ENCODE measurements at places on chromosomes 11 and 22.

DNA sequence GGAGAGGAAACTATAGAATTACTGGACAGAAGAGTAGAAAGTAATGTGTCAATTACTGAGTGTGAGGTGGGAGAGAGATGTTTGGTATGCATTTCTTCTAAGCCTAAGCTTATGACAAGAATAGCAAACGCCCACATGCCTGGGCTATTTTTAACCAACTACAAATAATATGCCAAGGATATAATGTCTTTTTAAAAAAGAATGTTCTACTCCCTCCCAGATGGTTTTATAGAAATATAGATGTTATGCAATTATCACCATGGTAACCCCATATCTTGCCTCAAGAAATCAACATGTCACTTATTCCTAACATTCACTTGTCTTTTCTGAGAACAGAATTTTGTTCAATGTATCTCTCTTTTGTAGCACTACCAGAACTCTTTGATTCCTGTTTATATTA is 996.7 kb upstream of the CHORDC1 start:
- DNase-seq, result no peak

GRCh38 chr11:26551186-26551801 is 20.8 kb downstream of the MUC15 start:
- no peak for DNase-seq

DNA sequence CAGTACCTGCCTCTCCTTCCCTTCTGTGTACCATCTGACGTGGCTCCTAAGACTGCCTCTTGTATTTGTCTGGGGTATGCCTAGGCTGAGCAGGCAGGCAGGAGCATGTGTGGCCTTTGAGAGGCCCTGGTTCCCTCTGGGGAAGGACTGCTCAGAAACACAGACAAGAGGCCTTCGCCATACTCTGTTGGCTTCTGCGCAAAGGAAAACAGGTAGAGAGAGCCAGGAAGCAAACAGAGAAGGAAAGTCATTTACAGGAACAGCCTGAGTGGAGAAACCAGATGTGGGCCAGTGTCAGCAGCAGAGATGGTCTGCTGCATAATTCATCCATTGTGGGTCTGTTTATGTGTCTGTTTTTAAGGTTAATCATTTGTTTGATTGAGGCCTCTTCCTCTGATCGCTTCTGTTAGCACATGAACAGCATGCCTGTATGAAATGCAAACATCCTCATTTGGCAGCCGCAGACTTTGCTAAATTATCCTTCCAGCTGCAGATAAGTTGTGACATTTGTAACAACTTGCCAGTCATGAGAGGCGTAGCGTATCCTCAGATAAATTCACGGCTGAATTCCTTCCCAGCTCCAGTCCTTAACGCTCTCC is 119.4 kb downstream of the GALNT18 start:
- DNase-seq, result no peak

GRCh38 chr11:60263402-60263801 is 17.1 kb upstream of the MS4A4A start:
- DNase-seq, result no peak

GRCh38 chr22:47023871-47024270 is 261.4 kb downstream of the TBC1D22A start:
- no peak for DNase-seq

DNA sequence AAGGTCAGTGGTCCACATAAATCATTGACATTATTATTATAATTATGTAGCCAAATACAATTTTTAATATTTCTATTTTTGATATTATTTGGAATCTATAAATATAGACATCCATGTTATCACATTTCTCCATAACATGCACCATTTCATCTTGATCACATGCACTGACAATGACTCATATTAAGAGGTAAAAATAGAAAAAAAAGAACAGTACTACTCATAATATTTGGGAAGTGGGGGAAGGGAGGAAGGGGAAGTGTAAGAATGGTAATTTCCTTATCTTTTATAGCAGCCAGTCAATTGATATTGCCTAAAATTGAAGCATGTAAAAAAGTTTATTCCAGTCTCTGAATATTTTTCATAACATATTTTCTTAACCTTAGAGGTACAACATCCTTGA is 72.3 kb downstream of the ADM start:
- DNase-seq, result no peak

GRCh38 chr11:30159546-30159945 is 71.3 kb upstream of the FSHB start:
- no peak for DNase-seq

DNA sequence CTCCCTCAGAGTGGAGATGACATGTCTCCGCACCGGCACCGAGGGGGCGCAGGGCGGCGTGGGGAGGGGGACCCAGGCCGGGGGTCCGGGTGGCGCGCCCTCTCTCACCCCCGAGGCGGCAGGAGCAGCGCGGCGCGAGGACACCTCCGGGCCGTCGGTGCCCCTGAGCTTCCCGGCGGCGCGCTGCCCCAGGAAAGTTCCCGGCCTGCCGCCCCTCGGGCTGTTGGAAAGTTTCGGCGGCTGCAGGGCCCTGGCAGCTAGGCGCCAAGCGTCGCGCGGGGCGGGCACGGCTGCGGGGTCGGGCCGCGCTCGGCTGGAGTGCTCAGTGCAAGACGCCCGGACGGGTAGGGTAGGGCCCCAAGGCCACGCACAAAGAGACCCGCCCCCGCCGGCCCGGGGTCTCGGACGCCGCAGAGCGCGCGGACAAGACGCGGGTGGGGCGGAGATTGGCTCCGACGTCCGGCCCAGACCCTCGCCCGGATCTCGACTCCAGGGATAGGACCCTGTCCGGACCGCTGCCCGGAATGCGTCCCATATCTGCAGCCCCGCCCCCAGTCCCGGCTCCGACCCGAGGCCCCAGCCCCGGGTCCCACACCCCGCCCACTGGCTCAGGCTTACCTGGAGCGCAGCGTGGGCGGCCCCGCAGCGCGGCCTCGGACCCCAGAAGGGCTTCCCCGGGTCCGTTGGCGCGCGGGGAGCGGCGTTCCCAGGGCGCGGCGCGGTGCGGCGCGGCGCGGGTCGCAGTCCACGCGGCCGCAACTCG is 471 bp downstream of the ARVCF start:
- DNase-seq, result peak; percentile 19

- no peak for DNase-seq
Observed at GRCh38 chr11:34124885-34125668, 19.6 kb downstream of the NAT10 start.

- DNase-seq, result no peak
Observed at GRCh38 chr22:25169278-25170031, 30.2 kb upstream of the CRYBB3 start.

DNA sequence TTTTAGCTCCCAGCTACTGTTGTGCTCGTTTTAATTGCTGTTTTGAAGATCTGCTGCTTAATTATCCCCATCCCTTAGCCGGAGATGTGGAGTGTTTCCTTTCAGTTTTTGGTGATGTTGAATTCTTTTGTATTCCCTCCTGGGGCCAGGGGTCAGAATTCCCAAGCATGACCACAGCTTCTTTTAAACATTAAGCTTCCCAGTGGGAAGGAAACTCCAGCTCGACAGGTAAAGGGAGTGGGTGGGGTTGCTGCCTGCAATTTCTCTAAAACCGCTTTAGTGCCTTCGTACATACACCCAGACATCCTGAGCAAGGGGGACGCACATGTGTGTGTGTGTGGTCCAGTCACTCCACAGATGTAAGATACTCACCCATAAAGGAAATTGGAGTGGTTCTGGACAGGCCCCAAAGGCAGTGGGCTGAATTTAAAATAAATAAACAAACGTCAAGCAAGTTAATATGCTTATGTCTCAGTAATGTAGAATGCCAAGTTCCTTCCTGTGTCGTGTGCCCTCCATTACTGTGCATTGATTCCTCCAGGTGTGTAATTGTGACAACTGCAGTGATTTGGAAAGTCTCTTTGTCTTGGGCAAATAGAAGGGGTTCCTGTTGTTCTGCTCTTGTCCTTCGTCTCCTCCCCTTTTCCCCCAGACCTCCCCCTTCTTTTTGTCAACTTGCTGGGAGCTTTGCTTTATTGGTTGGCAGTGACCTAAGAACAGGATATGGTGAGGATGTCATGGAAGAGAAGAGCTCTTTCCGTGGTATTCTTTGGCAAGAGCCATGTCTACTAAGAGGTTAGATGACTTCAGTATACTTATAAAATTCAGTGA is 19.2 kb upstream of the ADSL start:
- no peak for DNase-seq

- no peak for DNase-seq
Observed at GRCh38 chr11:78032090-78032489, 9.0 kb upstream of the KCTD14 start.

DNA sequence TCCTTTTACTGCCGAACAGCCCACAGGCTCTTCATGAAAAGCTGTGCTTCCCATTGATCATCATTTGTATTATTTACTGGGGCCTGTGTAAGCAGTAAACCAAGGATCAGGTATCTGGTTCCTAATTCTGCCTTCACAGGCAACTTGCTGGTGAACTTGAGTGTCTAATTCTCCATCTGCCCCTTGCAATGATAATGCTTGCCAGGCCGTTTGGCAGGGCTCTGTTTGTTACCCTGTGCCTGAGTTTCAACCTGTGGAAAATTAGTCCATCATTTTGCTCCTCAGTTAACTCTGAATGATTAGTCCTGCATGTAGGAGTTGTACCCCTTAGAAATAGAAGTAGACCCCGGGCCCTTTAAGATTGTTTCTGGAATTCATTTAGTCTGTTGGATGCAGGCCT is 298.4 kb upstream of the CADM1 start:
- no peak for DNase-seq

DNA sequence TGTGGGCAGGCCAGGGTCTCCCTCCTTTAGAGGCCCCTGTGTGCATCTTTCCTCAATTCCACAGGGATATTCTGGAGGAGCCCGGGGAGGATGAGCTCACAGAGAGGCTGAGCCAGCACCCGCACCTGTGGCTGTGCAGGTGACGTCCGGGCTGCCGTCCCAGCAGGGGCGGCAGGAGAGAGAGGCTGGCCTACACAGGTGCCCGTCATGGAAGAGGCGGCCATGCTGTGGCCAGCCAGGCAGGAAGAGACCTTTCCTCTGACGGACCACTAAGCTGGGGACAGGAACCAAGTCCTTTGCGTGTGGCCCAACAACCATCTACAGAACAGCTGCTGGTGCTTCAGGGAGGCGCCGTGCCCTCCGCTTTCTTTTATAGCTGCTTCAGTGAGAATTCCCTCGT is 39.1 kb downstream of the TPCN2 start:
- no peak for DNase-seq

DNA sequence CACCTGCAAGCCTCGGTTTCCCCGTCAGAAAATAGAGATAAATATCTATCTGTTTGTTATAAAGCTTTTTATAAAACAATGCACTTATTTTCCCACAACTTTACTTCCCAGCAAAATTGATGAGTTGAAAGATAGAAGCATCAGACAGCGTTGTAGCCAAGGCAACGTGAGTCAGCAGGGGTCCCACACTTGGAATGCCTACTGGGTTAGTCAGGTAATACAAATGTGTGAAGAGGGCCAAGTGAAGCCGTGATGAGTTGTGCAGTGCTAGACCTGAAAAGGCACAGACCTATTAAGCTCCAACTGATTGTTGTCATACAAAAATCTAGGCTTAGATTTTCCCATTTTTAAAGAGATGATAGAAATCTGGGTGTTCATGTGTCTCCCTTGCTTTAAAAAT is 118.7 kb downstream of the PGR start:
- no peak for DNase-seq

- no peak for DNase-seq
Observed at GRCh38 chr11:66061268-66061667, 8.8 kb upstream of the PACS1 start.

DNA sequence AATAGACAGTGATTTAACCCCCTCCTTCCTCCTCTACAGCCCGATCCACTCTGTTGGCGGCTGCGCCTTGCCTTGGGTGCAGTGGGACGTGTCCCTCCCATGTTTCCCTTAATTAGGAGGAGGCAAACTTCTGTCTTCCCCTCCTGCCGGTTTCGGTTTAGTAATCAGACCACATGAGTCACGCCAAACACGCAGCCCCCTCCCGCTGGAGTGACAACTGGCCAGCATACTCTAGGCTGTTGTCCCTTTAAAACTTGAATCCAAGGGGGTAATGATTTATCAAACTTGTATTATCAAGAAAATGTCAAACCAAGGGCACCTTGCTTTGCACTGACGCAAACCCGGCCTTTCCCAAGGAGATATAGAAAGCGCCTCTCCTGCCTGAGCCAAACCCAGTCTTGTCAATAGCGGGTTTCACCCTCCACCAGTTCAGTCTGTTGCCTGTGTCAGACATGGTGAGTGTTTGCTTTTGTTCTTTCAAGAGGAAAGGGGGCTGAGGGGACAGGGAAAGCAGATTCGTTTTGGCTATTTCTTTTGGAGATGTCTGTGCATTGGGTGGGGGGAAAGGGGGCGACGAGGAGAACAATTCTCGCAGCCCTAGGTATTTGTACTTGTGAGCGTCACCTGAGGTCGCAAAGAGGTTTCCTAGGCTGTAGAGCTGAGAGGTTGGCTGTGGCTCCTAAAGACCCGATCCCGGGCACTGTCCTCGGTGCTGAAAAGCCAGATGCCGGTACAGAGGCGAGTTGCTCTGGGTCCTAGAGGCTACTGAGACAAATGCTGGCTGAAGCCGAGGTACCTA is at the start of gene SLC6A5:
Gene SLC6A5, plus strand, starts transcription at position 388 of the 799 bp plus-strand sequence. Its CDS starts 65 bp downstream, at position 453.
- DNase-seq, result no peak

GRCh38 chr11:76631566-76632308 is 38.8 kb downstream of the LRRC32 start:
- no peak for DNase-seq

DNA sequence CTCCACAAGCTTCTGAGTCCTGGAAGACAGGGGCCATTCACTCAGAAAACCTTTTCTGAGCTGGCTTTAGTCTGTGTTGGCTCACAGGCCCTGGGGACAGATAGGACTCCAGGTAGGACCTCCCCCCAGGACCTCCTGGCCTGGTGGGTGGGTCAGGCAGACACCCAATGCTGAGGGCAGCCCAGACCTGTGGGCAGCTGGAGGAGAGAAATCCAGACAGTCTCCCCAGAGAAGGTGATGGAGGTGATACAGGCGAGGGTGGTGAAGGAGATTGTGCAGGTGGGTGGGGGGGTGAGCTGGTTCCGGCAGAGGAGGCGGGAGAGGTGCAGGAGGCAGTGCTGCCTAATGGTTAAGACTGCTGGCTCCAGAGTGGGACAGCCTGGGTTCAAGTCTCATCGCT is 15.6 kb downstream of the LRRC32 start:
- no peak for DNase-seq

DNA sequence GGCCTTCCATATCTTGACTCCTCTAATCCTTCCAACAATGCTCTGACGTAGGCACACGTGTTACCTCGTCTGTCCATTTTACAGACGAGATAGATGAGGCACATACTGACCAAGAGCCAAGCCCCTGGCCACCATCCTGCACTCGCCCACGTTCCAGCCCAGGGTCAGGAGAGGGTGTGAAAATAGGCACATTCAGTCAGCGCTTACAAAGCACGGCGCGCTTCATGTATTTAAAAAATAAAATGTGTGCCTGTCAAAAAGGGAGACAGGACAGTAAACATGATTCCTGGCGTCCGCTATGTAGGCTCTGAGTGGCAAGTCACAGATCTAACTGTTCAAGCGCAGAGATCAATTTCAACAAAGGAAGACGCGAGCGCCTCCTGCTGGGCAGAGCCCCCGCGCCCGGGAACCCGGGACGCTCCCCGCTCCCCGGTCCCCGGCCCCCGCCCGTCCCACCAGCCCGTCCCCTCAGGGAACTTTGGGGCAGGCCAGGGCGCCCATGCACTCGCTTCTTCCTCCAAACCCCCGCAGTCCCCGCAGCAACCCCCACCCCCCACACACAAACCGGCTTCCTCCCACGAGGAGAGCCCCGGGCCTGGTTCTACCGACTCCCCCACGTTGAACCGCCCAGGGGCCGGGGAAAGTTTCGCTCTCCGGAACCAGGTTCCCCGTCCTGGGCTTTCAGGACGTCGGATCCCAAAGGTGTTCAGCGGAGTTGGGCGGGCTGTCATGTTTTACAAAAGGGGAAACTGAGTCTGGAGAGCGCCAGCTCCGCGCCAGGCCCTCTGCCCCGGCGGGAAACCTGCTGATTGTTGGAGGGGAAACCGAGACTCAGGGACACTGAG is 10.4 kb upstream of the C1QTNF6 start:
- DNase-seq, result peak; percentile 92
